HCT116 (cell line): ENCODE measurements at places on chromosomes 7 and 10. TPM values are rescaled to one million over a fixed set of nuclear protein-coding genes. Genes with fewer than 3 reads are reported as not detected.

Gene TAS2R38
- not detected for total RNA-seq

DNA sequence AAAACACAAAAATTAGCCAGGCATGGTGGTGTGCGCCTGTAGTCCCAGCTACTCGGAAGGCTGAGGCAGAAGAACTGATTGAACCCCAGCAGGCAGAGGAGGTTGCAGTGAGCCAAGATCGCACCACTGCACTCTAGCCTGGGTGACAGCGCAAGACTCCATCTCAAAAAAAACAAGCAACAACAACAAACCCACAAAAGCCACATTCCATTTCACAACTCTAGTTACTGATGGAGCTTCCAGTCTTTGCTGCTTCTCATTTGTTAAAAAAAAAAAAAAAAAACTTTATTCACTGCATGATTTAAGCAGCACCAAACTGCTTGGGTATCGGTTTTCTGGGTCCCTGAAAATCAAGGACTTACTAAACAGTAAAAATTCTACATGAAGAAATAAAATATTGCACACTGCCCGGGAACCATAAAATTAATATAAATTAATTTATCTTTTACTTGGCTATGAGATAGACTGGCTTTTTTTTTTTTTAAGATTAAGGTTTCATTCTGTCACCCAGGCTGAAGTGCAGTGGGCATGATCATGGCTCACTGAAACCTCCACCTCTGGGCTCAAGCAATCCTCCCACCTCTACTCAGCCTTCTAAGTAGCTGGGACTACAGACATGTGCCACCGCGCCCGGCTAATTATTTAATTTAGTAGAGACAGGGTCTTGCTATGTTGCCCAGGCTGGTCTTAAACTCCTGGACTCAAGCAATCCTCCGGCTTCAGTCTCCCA, 42.0 kb downstream of the SRPK2 start:
- no peak for DNase-seq
- no peaks in the 10 kb centered on the region for H3K36me3 ChIP-seq
- peaks cover 72% of the 10 kb centered on the region for H3K4me1 ChIP-seq
- H3K27me3 ChIP-seq, result no peaks in the 10 kb centered on the region
- no peak overlapping the region for H3K4me3 ChIP-seq
- H3K27ac ChIP-seq, result no peak overlapping the region

- H3K36me3 ChIP-seq, result no peaks in the 10 kb centered on the region
- no peak for DNase-seq
- H3K4me1 ChIP-seq, result peaks cover 33% of the 10 kb centered on the region
- H3K27ac ChIP-seq, result no peak overlapping the region
- H3K4me3 ChIP-seq, result no peak overlapping the region
These were observed 20.2 kb upstream of the PPIF start for GRCh38 chr10:79327090-79327457.

- no peaks in the 10 kb centered on the region; the same call in 1 of the 2 replicates for H3K27me3 ChIP-seq
- no peak overlapping the region for H3K4me3 ChIP-seq
- H3K36me3 ChIP-seq, result no peaks in the 10 kb centered on the region
These were observed 15.1 kb upstream of the NME8 start for GRCh38 chr7:37833107-37833817.

Gene TMEM176A
- not detected for total RNA-seq

Gene DDC
- not detected for total RNA-seq

GRCh38 chr10:70122742-70123141, 9.9 kb downstream of the AIFM2 start:
- H3K36me3 ChIP-seq, result peaks cover 5% of the 10 kb centered on the region
- H3K27ac ChIP-seq, result no peak overlapping the region
- no peaks in the 10 kb centered on the region for H3K27me3 ChIP-seq
- no peak overlapping the region for H3K4me3 ChIP-seq

DNA sequence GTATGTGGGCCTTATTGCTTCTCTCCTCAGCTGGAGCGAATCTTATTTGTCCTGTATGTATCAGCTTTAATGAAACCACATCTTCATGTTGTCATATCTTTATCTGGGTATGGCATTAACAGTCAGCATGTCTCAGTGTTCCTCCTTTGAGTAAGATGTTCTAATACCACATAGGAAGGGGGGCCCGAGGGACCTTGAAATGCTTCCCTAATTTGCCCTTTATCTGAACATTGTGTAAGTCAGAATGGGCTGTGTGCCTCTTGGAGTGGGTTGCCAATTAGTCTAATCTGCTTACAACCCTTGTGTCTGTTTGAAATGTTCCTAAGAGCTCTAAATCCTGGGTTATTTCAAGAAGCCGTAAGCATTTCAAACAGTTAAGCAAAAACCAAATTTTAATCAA, 623.8 kb downstream of the SUGCT start:
- H3K36me3 ChIP-seq, result no peaks in the 10 kb centered on the region
- no peak overlapping the region for H3K4me3 ChIP-seq
- no peaks in the 10 kb centered on the region for H3K4me1 ChIP-seq
- no peak for DNase-seq

GRCh38 chr10:90337316-90337715, 520.5 kb downstream of the HTR7 start:
- H3K27me3 ChIP-seq, result no peaks in the 10 kb centered on the region
- H3K36me3 ChIP-seq, result no peaks in the 10 kb centered on the region
- DNase-seq, result no peak
- no peak overlapping the region for H3K27ac ChIP-seq
- no peak overlapping the region for H3K4me3 ChIP-seq

- no peaks in the 10 kb centered on the region for H3K4me1 ChIP-seq
- no peaks in the 10 kb centered on the region for H3K36me3 ChIP-seq
- H3K4me3 ChIP-seq, result no peak overlapping the region
- DNase-seq, result no peak
These were observed 75.1 kb downstream of the EBF3 start for GRCh38 chr10:129888784-129889616.

- DNase-seq, result no peak
- H3K4me3 ChIP-seq, result no peak overlapping the region
- H3K27ac ChIP-seq, result no peak overlapping the region
- no peaks in the 10 kb centered on the region for H3K4me1 ChIP-seq
- no peaks in the 10 kb centered on the region for H3K27me3 ChIP-seq
- H3K36me3 ChIP-seq, result no peaks in the 10 kb centered on the region
These were observed 28.3 kb downstream of the CNOT4 start for GRCh38 chr7:135481598-135481979.

DNA sequence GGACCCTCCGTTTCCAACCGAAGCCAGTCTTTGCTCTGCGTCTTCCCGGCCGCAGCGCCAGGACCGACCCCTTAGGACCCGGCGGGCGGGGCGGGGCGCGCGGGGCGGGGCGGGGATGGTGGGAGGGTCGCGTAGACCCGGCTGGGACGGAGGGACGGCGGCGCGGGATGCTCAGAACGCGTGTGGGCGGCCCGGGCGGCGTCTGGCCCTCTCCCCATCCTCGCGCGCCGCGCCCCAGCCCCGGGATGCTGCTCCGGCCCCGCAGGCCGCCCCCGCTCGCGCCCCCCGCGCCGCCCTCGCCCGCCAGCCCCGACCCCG, at the start of gene UTF1:
Gene UTF1 (plus strand): TSS at position 174 of the 318 bp plus-strand sequence. CDS start 72 bp downstream, at position 246.
- no peaks in the 10 kb centered on the region for H3K4me1 ChIP-seq
- no peak within 1 kb of the TSS for H3K4me3 ChIP-seq
- H3K27ac ChIP-seq, result no peak within 1 kb of the TSS
- DNase-seq, result no peak

DNA sequence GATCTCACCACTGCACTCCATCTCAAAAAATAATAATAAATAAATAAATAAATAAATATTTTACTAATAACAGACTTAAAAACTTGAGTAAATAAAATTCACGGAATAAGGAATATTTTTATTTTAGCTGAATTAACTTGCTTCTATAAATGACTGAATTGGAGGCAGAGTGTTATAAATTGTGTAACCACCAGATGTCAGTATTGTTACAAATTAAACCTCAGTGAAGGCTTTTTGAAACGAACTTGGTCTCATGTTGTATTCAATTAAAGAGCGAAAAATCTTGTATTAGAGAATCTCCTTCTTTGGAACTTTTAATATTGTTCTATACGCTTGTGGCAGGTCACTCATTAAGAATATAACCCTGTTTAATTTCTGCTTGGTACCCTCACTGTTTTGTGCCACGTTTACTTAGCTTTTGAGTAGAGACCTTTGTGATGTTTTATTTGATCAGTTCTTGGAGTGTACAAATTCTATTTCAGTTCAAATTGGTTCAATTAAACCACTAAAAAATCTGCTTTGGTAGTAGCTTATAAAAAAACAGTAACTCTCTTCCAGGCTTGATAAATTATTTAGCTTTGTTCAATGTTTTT, 45.6 kb upstream of the SCIN start:
- peak; percentile 60 for DNase-seq
- peaks cover 4% of the 10 kb centered on the region; the same call in 1 of the 2 replicates for H3K4me1 ChIP-seq
- no peak overlapping the region for H3K27ac ChIP-seq
- H3K27me3 ChIP-seq, result no peaks in the 10 kb centered on the region
- H3K4me3 ChIP-seq, result no peak overlapping the region
- no peaks in the 10 kb centered on the region for H3K36me3 ChIP-seq

GRCh38 chr10:51198170-51198569, 123.9 kb downstream of the PRKG1 start:
- no peaks in the 10 kb centered on the region for H3K4me1 ChIP-seq
- no peak overlapping the region for H3K27ac ChIP-seq
- H3K36me3 ChIP-seq, result no peaks in the 10 kb centered on the region
- DNase-seq, result no peak
- H3K4me3 ChIP-seq, result no peak overlapping the region

DNA sequence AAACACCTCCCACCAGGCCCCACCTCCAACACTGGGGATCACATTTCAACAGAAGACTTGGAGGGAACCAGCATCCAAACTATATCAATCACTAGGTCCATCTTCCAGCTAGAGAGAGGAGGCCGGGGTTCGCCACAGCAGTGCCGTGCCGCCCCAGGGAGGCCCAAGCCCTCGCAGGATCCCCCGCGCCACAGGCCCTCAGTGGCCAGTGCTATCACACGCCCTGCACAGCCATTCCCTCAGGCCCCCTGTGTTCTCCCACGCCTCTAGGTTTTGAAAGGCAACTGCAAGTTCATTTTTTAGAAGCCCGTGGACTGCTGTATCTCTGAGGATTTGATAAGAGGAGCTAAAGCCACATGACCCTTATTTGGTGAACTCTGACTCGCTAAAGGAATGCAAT, 136.4 kb downstream of the OAT start:
- no peaks in the 10 kb centered on the region for H3K4me1 ChIP-seq
- H3K27me3 ChIP-seq, result no peaks in the 10 kb centered on the region
- no peak overlapping the region for H3K4me3 ChIP-seq

DNA sequence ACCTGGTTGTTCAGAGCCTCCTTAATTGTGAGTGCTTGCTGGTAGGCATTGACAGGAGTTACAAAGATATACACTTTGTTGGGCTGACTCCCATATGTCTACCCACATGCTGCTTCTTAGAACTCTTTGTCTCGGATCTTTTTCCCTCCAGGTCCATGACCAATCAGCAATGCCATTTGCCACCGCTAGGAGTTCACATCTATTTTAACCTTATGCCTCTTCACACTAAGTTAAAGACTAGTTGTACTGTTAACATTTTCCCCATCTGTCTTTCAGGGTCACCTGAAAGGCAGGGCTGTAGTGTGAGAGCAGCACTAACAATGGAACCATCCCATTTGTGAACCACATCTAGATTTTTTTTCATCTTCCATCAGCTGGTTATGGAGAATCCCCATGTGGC, 226.7 kb upstream of the NPY start:
- DNase-seq, result peak; percentile 8
- H3K4me1 ChIP-seq, result no peaks in the 10 kb centered on the region
- peaks cover 34% of the 10 kb centered on the region for H3K27me3 ChIP-seq
- H3K4me3 ChIP-seq, result no peak overlapping the region

DNA sequence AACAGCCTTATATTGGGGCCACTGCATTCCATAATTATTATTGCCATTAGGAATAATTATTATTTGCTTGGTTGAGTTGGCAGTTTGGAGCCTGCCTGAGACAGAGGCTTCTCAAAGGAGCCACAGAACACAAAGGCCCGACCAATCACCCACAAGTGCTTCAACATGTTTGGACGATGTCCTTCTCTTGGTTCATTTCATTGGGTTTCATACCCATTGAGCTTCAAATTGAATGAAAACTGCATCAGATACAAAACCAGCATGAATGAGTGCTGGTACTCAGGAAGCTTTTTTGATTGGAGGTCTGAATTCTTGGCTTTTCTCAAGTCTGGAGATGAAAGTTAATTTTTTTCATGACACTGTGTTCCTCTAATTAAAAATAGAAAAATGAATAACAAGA, 168.3 kb downstream of the CREB5 start:
- H3K4me3 ChIP-seq, result no peak overlapping the region
- no peak overlapping the region for H3K27ac ChIP-seq
- H3K4me1 ChIP-seq, result no peaks in the 10 kb centered on the region
- DNase-seq, result no peak
- H3K27me3 ChIP-seq, result peaks cover 73% of the 10 kb centered on the region

GRCh38 chr10:35986756-35987502, 344.8 kb upstream of the FZD8 start:
- H3K4me3 ChIP-seq, result no peak overlapping the region
- H3K4me1 ChIP-seq, result no peaks in the 10 kb centered on the region
- no peak overlapping the region for H3K27ac ChIP-seq
- no peaks in the 10 kb centered on the region for H3K27me3 ChIP-seq

- no peak overlapping the region for H3K27ac ChIP-seq
- no peak overlapping the region for H3K4me3 ChIP-seq
- no peaks in the 10 kb centered on the region for H3K36me3 ChIP-seq
- H3K27me3 ChIP-seq, result no peaks in the 10 kb centered on the region
- no peak for DNase-seq
- no peaks in the 10 kb centered on the region for H3K4me1 ChIP-seq
These were observed 107.2 kb upstream of the STEAP1B start for GRCh38 chr7:22607180-22607579.
